Neuronal stem cell (in vitro differentiated cells): ENCODE measurements at places on chromosomes 2 and 18.

DNA sequence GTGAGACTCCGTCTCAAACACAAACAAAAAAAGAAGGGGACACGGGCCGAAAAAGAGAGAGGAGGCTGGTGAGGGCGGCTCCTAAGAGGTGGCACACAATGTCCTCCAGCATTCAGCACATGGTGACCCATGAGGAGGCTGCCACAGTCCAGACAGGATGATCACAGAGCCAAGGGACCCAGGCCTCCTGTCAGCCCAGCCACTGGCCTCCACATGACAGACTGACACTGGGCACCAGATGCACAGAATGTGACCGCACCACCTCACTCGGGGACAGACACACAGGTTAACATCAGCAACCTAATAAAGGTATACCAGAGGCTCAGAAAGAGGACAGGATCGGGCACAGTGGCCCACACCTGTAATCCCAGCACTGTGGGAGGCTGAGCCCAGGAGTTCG is 21.0 kb downstream of the PASK start:
- peaks cover 14% of the 10 kb centered on the region for H3K36me3 ChIP-seq
- H3K4me3 ChIP-seq = no peak overlapping the region

DNA sequence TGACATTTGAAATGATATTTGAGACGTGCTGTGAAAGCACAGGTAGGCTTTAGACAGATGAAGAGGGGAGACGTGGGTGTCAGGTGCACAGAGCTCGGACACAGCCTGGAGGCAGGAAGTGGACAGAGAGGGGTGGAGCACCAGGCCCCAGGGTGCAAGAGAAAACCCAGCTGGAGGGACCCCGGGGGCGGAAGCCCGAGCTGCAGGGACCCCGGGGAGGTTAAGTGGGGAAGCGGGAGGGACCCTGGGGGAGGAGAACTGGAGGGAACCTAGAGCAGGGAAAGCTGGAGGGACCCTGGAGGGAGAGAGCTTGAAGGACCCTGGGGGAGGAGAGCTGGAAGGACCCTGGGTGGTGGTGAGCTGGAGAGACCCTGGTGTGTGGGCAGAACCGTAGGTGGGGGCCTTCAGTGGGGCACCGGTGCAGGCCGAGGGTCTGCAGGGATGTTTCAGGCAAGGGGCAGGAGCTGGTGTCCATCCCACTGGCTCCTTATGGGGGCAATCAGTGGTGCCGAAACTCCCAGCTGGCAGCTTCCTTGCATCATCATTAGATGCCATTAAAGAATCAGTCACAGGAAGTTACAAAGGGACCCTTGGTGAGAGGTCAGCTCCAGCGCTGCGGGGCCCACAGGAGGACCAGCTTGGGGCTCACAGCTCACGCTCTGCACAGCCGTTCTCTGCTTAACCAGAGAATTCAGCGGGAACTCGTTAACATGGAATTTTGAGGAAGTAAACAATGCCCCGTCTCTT is 246.6 kb downstream of the EIPR1 start:
- peaks cover 18% of the 10 kb centered on the region for H3K4me1 ChIP-seq
- H3K27me3 ChIP-seq = no peaks in the 10 kb centered on the region
- H3K36me3 ChIP-seq = no peaks in the 10 kb centered on the region
- peak; percentile 27 for DNase-seq
- H3K4me3 ChIP-seq = no peak overlapping the region

GRCh38 chr2:176085861-176086771 is 2.4 kb upstream of the EVX2 start:
- H3K4me1 ChIP-seq = no peaks in the 10 kb centered on the region
- no peak overlapping the region for H3K27ac ChIP-seq

DNA sequence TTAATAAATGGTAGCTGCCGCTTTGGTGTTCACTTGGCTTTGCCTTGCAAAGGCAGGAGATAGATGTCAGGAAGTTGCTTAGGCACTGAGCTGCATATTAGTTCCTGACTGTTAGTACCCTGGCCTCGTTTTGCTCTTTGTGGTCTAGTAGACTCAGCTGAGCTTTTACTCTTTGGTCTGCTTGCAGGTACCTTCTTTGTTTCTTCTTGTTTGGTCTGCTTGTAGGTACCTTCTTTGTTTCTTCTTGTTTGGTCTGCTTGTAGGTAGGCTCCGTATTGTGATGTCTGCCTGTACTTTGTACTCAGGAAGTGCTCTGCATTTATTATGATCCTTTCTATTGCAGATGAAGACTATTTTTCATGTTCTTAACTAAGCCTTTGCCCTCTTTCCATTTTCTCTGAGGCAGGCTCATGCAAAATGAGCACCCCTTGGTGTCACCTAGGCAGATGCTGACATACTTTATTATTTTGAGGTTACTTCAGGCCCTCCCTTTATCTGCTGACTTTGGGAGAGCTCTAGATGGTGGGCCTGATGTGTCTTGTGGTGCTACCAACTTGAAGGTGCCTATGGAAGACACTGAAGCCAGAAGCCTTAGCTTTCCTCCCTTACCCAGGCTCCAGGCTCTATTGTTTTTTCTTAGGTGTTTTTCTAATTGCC is 6.0 kb downstream of the RPIA start:
- H3K36me3 ChIP-seq = peaks cover 36% of the 10 kb centered on the region
- no peaks in the 10 kb centered on the region for H3K27me3 ChIP-seq

GRCh38 chr2:15591692-15592463 is at the start of gene DDX1:
DDX1 (plus strand) TSS chr2:15591868; CDS start chr2:15591934, 66 bp downstream.
- H3K36me3 ChIP-seq = peaks cover 6% of the 10 kb centered on the region
- peaks cover 3% of the 10 kb centered on the region for H3K4me1 ChIP-seq
- H3K27ac ChIP-seq = peak within 1 kb of the TSS; percentile 69

DNA sequence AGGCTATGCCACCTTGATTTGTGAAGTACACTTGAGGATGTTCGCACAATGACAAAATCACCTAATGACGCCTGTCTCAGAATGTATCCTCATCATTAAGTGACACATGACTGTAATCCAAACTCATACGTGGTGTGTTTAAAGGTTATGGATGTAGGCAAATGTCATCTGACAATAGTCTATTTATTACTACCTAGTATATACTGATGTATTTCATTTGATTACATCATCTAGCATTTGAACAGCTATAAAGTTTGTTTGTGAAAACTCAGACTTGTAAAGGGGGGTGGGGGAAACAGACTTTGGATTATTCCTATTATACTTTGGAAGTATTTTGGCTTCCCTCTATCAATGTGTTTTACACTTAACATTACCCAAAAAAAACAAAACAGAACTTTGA is 129.9 kb downstream of the TANC1 start:
- no peak for DNase-seq
- no peak overlapping the region for H3K27ac ChIP-seq
- no peaks in the 10 kb centered on the region for H3K4me1 ChIP-seq
- H3K36me3 ChIP-seq = peaks cover 24% of the 10 kb centered on the region

DNA sequence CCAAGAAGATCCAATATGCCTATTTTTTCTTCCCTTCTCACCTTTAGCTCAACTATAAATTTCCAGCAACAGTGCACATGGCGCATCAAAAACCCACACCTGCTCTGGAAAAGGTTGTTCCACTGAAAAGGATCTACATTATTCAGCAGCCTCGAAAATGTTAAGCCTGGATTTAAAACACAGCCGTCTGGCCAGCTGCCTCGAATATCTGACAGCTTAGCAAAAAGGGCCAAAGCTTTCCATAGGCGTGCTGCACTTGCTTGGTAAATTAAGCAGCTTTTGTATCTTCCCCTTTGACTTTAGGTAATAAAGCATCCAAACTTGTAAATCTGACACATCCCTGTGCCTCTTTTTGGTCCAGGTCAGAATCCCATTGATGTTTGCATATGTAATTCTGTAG is 20.5 kb downstream of the DAPL1 start:
- no peak overlapping the region for H3K4me3 ChIP-seq
- no peaks in the 10 kb centered on the region for H3K4me1 ChIP-seq
- no peak for DNase-seq
- H3K27me3 ChIP-seq = no peaks in the 10 kb centered on the region
- H3K27ac ChIP-seq = no peak overlapping the region

DNA sequence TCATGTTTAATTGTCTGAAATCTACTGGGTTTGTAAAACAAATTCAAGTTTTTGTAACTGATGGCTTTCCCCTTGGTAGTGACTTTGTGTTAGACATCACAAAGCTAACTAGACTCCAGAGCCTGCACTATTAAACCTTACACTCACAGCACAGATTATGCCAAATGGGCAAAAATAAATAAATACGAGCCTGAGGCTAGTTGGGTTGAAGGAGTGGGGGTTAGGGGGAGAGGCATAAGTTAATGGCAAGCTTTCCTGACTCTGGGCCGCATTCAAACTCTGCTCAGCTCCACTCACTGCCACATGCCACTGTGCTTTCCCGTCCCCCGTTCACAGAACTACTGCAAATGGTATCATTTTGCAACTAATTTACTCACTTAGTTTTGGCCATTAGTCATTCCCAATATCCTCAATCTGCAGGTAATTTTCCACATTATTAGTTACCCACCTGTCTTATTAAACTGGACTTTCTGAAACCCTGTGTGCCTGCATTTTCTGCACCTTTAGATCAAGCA is 1079.9 kb upstream of the PIK3C3 start:
- DNase-seq = no peak
- H3K27me3 ChIP-seq = no peaks in the 10 kb centered on the region
- H3K27ac ChIP-seq = no peak overlapping the region

DNA sequence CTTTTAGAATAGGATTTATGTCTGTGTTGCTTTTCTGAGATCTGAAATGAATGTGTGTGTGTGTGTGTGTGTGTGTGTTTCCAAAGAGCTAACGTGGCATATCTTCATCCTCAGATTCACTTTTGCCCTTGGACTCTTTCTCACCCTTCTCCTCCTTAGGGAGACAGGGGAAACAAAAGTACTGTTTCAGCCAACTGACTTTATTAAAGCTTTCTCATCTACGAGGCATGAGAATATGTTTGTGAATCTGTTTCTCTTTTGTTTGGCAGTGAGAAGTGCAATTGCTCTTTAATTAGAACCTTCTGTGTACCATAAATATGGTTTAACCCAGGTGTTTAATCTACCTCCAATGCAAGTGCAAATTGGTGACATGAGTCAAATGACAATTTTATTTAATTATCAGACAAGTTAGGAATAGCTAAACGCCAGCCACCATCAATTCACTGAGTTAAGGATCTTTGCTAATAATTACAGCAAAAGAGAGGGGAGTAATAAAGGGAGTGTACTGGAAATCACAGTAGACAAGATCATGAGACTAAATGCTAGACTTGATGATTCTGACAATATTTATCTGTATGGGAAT is 186.4 kb upstream of the COL3A1 start:
- H3K27me3 ChIP-seq = no peaks in the 10 kb centered on the region
- DNase-seq = no peak
- no peak overlapping the region for H3K4me3 ChIP-seq

DNA sequence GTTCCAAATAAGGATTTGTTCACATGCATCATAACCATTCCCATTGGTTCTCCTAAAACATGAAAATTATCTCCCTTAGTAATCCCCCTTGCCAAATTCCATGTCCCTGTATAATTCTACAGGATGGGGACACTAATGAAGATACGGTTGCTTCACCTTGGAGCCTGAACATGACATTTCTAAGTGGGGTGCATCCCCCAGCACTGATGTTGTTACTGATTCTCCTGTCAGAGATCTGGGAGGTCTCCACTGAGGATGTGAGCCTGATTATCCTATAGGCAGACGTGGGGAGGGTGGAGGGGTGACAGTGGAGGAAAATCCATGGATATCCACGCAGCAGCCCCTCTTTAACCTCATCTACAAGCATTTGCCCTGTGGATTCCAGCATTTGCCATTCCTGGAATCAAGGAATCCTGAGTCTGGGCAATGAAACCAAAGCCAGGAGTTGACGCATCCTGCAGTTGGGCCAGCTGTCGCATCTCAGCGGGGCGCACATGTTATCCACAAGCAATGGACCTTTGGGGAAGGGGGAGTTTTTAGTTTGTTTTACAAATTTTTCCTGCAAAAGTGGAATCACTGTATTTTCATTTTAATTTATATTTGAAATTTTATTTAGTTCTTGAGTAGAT is 57.3 kb downstream of the HK2 start:
- no peaks in the 10 kb centered on the region for H3K4me1 ChIP-seq
- no peaks in the 10 kb centered on the region for H3K27me3 ChIP-seq
- H3K27ac ChIP-seq = no peak overlapping the region
- DNase-seq = no peak

GRCh38 chr2:234293973-234294372 is 202.9 kb downstream of the ARL4C start:
- no peaks in the 10 kb centered on the region for H3K27me3 ChIP-seq
- no peaks in the 10 kb centered on the region for H3K4me1 ChIP-seq
- no peak overlapping the region for H3K4me3 ChIP-seq
- no peak for DNase-seq

DNA sequence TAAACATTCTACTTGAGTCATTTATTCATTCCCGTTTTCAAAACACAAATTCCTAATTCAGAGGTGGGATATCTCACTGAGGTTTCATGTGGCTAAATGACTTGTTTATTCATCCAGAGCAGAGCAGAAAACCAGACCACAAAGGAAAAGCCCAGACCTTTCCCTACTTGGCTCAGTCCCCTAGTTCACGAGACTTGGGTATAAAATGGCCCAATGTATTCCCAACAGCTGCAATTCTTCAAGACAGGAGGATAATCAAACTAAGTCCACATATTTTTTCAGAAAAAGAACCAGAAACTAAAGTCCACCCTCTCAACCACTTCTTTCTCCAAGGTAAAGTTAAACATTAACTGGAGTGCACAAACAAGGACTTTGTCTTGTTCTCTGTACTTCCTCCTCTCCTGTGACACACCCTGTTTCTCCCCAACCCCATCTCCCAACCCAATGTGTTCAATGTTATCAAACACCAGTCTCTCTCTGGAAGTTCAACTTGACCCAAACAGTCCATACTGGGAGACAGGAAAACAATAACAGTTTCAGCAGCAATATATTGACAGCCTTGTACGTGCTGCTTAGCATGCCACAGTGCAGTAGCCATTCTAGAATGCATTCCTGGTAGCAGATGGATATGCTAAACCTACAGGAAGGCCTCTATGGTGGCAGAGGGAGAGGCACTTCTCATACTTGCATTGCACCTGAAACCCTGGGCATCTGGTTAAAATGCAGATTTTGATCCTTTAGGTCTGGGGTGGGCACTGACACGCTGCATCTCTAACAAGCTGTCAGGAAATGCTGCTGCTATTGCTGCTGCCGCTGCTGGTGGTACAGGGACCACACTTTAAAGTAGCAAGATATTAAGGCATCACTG is 110.7 kb downstream of the INO80D start:
- no peaks in the 10 kb centered on the region for H3K4me1 ChIP-seq
- H3K27ac ChIP-seq = no peak overlapping the region
- H3K4me3 ChIP-seq = no peak overlapping the region
- no peak for DNase-seq

GRCh38 chr2:189402932-189403331 is 38.3 kb upstream of the WDR75 start:
- no peaks in the 10 kb centered on the region for H3K27me3 ChIP-seq
- no peak overlapping the region for H3K4me3 ChIP-seq
- H3K36me3 ChIP-seq = no peaks in the 10 kb centered on the region
- peaks cover 5% of the 10 kb centered on the region for H3K4me1 ChIP-seq
